ENCODE measurements at places on chromosomes 16 and 17. TPM values are rescaled to one million over a fixed set of nuclear protein-coding genes. Genes with fewer than 3 reads are reported as not detected.
A peak's percentile ranks its signal among the peaks of the same experiment; 100 is the strongest.

BRICD5 gene
- total RNA-seq = 24.6 TPM

ANKRD40CL gene
- not detected for total RNA-seq

CLDN7 gene
- 442 TPM for total RNA-seq

- no peak for DNase-seq
These were observed 1.1 kb downstream of the CAMTA2 start for GRCh38 chr17:4986403-4986802.

DNA sequence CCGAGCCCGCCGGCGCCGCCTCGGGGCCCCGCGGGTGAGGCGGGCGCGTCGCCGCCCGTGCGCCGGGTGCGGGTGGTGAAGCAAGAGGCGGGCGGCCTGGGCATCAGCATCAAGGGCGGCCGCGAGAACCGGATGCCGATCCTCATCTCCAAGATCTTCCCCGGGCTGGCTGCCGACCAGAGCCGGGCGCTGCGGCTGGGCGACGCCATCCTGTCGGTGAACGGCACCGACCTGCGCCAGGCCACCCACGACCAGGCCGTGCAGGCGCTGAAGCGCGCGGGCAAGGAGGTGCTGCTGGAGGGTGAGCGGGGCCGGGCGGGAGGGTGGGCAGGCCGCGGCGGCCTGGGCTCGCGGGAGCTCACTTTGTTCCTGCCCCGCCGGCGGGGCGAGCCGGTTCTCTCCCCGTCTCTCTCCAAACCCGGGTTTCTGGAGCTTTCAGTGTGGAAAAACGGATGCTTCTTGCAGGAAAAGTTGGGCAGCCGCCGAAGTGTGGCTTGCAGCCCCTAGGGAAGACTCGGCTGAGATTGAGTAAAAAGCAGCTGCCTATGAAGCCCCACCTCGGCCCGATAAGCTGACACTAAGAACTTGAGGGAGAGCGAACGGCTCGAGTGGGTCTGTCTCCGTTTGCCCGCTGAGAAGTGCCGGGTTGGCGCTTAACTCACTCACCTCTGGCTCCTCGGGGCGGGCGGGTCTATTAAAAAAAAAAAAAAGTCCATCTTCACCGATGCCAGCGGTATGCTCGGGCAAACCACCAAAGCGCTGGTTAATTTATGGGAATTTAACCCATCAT lies 677 bp downstream of the SNTB2 start:
- DNase-seq = peak; percentile 37

- DNase-seq = no peak
These were observed 14.4 kb downstream of the SNN start for GRCh38 chr16:11682655-11683096.

DNA sequence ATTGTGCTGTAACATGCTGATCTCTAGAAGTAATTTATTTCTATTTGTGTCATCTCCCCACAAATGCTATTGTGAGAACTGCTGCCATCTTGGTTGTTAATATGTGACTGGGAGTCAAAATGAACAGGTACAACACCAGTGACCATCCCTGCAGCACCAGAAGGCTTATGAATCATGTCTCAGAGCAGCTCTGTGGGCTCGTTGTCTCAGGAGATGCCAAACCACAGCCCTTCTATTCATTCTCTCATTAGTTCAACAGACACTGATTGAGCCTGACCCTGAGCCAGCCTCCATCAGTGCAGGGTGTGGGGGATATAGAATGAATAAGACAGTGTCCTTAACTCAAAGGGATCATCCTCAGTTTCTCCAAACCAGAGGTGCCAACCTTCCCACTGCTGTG lies 92.5 kb downstream of the UTP18 start:
- no peak for DNase-seq

DNA sequence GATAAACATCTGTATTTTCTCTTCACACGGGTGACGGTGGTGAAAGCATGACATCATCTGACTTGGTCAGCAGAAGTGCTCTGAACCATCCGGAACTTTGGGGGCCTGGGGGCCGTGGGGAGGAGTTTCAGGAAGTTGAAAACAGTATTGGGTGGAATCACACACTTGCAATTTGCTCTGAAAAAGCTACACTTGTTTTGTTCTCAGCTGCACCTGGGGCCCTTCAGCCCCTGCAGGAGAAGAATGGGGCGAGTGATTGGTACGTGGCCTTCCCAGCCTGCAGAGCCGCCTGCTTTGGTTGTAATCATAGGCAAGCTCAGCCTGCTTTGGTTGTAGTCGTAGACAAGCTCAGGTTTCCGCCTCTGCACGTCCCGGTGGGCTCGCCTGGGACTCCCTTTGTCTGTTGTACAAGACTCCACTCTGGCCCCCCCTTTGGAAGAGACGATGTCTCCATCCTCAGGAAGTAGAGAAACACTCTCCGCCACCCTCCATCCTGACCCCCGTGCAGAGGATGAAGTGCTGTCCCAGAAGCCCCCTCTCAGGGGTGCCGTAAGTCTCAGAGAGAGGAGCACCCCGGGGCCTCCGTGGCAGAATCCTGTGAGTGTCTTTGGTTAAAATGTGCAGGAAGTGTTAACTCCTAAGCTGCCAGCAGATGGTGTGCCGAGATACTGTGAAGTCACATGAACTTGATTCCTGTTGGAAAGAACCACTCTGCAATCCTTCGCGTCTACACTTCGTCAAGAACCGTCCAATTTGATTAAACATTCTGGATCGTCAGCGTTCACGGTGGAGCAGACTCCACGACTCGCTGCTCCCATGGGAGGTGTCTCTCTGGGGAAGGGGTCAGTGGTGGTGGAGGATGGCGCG lies 5.4 kb downstream of the BANP start:
- no peak for DNase-seq

GRCh38 chr17:43728081-43728480 lies 30.5 kb downstream of the SOST start:
- DNase-seq = no peak

- no peak for DNase-seq
These were observed 133.8 kb upstream of the NACA2 start for GRCh38 chr17:61724777-61725176.
